H1 (cell line): ENCODE measurements at places on chromosomes 11 and 22. TPM values are rescaled to one million over a fixed set of nuclear protein-coding genes. Genes with fewer than 3 reads are reported as not detected.

The OR4S2 gene
- total RNA-seq: not detected in 2 replicates

The PRAME gene
- 0.46 and 1.1 TPM in 2 replicates for total RNA-seq

The CPT1B gene
- total RNA-seq: 33.1 and 36.2 TPM in 2 replicates

The UPK3A gene
- total RNA-seq: 0.35 TPM in 1 of 2 replicates, not detected in the other

The RAG2 gene
- total RNA-seq: not detected in 2 replicates

The SERPING1 gene
- 50.9 and 57.3 TPM in 2 replicates for total RNA-seq

The OR10G7 gene
- total RNA-seq: not detected in 2 replicates

The JHY gene
- 0.46 and 0.91 TPM in 2 replicates for total RNA-seq

The THRSP gene
- total RNA-seq: not detected in 2 replicates

The HEPHL1 gene
- total RNA-seq: 0.09 and 0.19 TPM in 2 replicates

The TRIM29 gene
- 0.43 TPM in 1 of 2 replicates, not detected in the other for total RNA-seq

The DEAF1 gene
- total RNA-seq: 53.7 and 58.4 TPM in 2 replicates

The EMID1 gene
- 3.8 and 3.9 TPM in 2 replicates for total RNA-seq

The RPL3 gene
- total RNA-seq: 2,801 and 2,865 TPM in 2 replicates

The C22orf15 gene
- total RNA-seq: 2.3 and 4.9 TPM in 2 replicates

The HOATZ gene
- total RNA-seq: not detected in 2 replicates

The PRR33 gene
- not detected in 2 replicates for total RNA-seq

The APOA5 gene
- 0.15 and 0.21 TPM in 2 replicates for total RNA-seq

The RPS6KB2 gene
- total RNA-seq: 41.0 and 43.9 TPM in 2 replicates

The TMEM41B gene
- 43.9 and 50.1 TPM in 2 replicates for total RNA-seq

The GGTLC2 gene
- not detected in 2 replicates for total RNA-seq

The PAX6 gene
- 0.21 and 0.30 TPM in 2 replicates for total RNA-seq

The MN1 gene
- total RNA-seq: 4.9 and 5.2 TPM in 2 replicates

The TRIM44 gene
- 34.4 and 34.7 TPM in 2 replicates for total RNA-seq

The EIF4ENIF1 gene
- total RNA-seq: 23.2 and 23.6 TPM in 2 replicates
